T-helper 17 cell (primary cell): ENCODE measurements at places on chromosomes 1 and 21.

DNA sequence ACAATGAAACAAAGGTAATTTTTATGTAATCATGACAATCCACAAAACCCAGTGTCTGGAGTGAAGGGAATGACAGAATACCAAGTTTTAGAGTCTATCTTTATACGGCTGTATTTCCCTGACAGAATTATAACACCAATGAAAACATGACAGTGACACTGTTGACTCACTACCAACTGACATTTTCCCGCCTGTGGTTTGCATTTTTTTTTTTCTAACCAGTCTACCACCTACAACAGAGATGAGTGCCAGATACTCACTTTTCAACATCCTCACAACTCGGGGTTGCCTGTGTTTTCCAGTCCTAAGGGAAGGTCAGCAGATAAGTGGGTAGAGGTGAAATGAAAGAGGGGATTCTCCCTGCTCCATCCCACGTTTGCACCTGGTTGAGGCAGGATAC lies 118.9 kb downstream of the KCNJ6 start:
- no peak for DNase-seq

DNA sequence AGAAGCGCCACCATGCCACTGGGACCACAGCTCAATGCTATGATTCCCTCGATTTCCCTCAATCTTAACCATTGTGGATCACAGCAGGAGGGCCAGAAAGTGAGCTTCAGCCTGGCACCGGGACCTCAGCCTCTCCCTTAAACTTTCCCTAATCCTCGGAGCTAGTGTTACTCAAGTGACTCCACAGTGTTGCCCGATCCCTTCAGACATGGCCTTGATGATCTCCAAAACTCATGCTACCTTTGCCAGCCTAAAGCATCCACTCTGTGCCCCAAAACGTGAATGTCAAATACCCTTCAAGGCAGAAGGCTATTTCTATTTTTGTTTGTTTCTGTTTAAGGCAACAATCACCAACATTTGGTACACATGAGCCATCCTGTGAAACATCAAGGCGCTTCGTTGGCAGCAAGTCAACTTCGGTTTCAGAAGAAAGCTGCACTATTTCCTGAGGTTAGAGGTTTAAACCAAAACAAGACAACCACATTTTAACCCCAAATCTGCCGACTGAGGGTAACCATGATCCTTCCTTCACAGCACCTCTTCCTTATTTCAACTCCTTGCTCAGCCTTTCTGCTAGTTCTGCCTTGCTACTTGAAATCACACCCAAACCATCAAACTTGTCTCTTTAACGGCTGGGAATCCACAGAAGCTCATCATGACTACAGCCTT lies 94.4 kb upstream of the KRTAP19-8 start:
- DNase-seq: peak; percentile 46

- no peak for DNase-seq
Observed at GRCh38 chr1:62177621-62178020, 17.0 kb upstream of the L1TD1 start.

DNA sequence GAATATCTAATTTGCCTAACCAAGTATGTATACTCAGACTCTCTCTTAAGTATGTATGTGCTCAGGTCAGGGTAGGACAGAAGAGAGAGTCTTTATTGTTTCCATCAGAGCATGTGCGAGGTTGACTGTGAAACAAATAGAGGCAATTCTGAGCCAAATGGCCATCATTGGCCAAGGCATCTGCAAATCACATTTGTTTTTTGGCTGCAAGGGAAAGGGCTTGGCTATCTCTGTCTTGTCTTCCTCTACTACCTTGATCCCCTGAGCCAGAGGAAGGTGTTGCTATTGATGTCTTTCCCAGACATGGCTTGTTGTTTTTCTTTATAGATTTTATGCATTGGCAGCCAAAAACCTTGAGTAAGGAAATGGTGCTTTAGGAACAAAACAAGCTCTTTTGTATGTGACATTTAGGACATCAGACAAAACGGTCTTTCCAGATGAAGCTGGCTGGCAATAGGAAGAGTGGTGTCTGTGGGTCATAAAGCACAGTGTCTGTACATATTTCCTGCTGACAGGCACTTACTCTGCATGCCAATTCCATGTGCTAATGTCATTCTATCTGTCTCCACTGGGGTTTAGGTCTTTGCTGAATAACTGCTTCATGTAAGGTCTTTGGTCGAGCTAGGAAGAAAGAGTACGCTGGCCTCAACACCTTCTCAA lies 163.3 kb downstream of the BRINP2 start:
- no peak for DNase-seq
